ENCODE measurements at places on chromosomes 4 and X.

DNA sequence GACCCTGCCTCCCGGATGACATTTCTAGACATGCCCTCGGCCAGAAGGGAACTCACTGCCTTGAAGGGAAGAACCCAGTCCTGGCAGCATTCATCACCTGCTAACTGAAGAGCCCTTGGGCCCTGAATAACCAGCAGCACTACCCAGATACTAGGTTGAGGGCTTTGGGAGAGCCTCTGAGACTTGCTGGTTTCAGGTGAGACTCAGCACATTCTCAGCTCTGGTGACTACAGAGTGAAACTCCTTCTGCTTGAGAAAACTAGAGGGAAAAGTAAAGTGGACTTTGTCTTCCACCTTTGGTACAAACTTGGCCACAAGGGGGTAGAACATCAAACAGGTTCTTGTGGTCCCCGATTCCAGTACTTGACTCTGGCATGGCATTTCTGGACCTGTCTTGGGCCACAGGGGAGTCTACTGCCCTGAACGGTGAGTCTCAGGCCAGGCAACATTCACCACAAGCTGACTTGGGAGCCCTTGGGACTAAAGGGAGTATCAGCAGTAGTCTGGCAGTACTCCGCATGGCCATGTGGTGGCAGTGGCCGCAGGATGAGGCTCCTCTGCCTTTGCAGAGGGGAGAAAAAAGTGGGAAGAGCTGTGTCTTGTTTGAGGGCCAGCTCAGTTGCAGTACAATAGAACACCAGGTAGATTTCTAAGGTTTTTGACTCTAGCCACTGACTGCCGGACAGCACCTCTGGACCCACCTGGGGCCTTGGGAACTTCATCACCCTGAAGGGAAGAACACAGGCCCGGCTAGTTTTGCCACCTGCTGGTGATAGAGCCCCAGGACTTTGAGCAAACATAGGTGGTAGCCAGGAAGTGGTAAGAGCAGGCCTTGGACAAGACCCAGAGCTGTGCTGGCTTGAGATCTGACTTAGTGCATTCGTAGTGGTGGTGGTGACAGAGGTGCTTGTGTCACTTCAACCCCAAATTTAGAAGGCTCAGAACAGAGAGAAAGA, 414.8 kb downstream of the OPHN1 start:
- DNase-seq, result peak; percentile 5

- DNase-seq, result peak; percentile 97
Measured at GRCh38 chrX:54639346-54640102, 109.5 kb downstream of the GNL3L start.

GRCh38 chr4:6703786-6704185, 5.9 kb downstream of the MRFAP1L1 start:
- no peak for DNase-seq

DNA sequence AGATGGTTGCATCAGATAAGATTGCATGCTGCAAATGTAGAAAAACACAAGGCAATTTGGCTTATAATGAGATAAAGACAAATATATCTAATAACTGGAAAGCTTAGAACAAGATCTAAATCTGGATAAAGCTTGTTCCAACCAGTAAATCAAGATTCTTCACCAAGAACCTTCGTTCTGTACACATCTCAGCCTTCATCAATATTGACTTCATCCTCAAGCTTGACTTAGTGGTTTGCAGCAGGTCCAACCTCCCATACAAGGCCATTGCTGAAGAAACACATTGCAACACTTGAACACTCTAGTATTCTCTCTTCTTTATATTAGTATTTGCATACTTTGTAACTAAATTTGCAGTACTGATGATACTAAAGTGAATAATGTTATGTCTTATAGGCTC, 407.6 kb downstream of the TLL1 start:
- no peak for DNase-seq

- no peak for DNase-seq
Measured at GRCh38 chr4:169416997-169417396, 146.2 kb upstream of the SH3RF1 start.

GRCh38 chr4:20831746-20832145, 131.5 kb downstream of the PACRGL start:
- peak; percentile 44 for DNase-seq

GRCh38 chrX:68894142-68894512, 65.3 kb downstream of the EFNB1 start:
- no peak for DNase-seq

- DNase-seq, result peak; percentile 18
Measured at GRCh38 chr4:174629265-174629664, 107.0 kb upstream of the HPGD start.

GRCh38 chr4:86333236-86333635, 26.6 kb downstream of the MAPK10 start:
- DNase-seq, result no peak

DNA sequence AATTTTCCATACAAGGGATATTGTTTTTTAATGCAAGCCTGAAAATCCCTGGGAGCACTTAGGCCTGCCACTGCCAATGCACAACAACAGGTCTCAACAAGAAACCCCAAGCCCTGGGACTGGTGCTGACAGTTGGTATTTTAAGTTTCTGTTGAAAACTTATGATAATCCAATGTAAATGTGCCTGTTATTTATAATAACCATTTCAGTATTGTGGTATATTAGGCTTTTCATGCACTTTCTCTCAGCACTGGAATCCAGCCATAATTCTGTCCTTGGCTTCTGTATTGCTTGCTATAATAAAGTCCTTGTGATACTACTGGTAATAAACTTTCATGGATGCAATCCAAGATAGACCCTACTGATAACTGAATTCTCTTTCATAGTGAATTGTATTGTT, 218.9 kb downstream of the PCDH7 start:
- no peak for DNase-seq

DNA sequence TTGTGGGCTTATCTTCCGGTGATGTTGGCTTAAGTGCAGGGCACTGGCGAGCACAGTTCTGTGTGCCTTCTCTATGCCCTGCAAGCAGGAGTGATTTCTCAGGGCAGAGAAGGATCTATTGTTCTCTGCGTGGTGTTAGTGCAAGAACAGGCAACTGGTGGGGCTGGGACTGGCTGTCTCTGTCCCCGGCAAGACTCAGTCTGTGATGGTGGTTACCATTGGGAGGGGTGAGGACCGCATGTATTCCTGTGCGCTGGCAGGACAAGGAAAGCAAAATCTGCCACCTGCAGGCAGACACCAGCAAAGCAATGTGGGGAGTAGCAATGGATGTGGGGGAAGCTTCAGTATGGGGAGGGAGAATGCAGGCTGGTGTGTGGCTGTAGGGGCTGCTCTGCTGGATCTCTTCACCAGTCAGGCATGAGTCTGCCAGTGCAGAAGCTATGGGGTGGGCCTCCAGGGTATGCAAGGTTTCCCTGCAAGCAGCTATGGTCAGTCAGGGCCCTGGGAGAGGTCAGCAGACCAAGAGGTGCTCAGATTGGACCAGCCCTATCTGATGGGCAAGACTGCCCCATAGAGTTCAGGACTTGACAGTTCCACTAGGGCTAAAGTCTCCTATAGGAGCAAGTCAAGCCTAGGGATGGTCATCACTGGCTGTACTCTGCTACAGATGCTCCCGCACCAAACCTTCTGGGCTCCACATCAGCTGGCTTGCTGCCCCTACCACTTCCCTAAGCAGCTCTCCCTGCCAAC, 16.8 kb downstream of the PF4 start:
- DNase-seq, result no peak
